ENCODE measurements at places on chromosomes 16 and 17.

GRCh38 chr16:85606904-85607303 is 6.2 kb upstream of the GSE1 start:
- no peak for DNase-seq

DNA sequence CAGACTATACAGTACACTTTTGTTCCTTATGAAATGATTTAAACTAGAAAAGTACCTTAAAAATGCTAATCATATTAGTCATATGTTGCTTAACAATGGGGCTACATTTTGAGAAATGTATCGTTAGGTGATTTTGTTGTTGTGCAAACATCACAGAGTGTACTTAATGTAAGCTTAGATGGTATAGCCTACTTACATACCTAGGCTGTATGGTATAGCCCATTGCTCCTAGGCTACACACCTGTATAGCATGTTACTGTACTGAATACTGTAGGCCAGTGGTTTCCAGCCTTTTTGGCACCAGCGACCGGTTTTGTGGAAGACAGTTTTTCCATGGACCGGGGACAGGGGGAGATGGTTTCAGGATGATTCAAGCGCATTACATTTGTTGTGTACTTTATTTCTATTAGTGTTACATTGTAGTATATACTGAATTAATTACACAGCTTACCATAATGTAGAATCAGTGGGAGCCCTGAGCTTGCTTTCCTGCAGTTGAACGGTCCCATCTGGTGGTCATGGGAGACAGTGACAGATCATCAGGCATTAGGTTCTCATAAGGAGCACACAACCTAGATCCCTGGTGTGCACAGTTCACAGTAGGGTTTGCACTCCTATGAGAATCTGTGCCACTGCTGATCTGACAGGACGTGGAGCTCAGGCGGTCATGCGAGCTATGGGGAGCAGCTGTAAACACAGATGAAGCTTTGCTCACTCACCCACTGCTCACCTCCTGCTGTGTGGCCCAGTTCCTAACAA is 35.0 kb upstream of the MRC2 start:
- no peak for DNase-seq

GRCh38 chr17:69300222-69300621 is 26.7 kb downstream of the ABCA5 start:
- DNase-seq = no peak

- DNase-seq = no peak
These were observed 16.7 kb upstream of the ERN2 start for GRCh38 chr16:23729503-23730424.

DNA sequence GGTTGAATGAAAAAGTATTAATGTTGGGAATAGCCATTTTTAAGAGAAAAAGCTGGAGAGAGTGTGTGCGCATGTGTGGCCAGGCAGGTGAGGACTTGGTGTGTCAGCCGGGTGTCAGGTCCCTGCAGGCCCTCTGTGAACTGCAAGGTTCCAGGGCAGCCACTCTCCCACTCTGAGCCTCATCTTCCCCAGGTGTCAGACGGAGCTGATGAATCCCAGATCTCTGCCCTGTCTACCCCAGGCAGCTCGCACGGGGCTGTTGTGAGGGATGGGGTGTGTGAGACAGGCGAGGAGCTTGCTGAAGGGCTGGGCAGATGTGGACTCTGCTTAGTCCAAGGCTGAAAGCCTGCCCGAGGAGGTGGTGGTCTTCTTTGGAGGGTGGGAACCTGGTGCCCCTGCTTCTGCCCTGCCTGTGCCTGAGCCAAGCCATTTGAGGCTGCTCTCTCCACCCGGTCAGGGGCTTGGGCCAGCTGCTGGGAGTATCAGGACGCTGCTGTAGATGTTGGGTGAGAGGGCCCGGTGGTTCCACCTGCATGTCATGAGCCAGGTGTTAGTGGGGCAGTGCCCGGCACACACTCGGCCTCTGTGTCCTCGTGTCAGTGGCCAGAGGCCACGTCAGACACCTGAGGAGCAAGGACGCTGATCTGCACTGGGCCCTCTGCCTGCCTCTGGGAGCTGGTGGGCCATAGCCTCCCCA is 122.4 kb downstream of the RAB11FIP4 start:
- DNase-seq = no peak

GRCh38 chr17:78796517-78796900 is 14.4 kb upstream of the CYTH1 start:
- DNase-seq = no peak

DNA sequence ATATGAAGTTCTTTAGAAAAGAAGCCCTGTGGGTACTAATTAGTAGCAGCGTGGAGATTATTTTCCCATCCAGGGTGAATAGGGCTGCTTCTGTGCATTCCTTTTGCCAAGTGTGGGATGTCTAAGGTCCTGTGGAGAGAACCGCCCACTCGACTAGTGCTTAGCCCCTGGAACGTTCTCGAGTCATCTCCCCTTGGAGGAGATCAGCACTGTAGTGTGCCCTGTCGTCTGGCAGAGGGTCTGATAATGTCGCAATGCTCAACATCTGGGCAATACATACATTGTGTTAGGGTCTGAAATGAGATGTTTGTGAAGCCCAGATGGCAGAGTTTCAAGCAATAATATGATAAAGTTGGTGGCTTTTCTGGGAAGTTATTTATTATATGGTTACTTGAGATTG is 64.8 kb downstream of the SPECC1 start:
- DNase-seq = no peak

- DNase-seq = no peak
These were observed 7.8 kb downstream of the PLXDC1 start for GRCh38 chr17:39143552-39144093.

- peak; percentile 47 for DNase-seq
These were observed 22.6 kb upstream of the MPHOSPH6 start for GRCh38 chr16:82192665-82193064.

DNA sequence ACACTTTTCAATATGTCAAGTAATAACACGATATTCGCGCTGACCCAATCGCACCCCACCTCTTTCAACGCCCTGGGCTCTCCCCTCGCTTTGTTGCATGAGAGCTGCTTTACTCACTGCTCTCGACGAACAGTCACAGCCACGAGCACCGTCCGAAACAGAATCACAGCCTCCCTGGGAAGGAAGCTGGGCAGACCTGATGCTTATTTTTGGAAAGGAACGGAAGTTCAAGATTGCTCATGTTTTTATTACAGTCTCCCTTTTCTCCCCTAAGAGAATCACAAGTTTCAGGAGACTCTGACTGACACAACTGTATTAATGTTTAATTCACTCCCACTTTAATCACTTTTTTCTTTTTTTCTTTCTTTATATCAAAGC is 67.8 kb downstream of the ANKRD11 start:
- peak; percentile 65 for DNase-seq

Measured in activated T-cell treated with anti-CD3 and anti-CD28 coated beads, Interleukin-2, amount 50 U/mL, for 24 hours (primary cell).